ENCODE measurements at places on chromosomes 1 and 21.
A peak's percentile ranks its signal among the peaks of the same experiment; 100 is the strongest.

DNA sequence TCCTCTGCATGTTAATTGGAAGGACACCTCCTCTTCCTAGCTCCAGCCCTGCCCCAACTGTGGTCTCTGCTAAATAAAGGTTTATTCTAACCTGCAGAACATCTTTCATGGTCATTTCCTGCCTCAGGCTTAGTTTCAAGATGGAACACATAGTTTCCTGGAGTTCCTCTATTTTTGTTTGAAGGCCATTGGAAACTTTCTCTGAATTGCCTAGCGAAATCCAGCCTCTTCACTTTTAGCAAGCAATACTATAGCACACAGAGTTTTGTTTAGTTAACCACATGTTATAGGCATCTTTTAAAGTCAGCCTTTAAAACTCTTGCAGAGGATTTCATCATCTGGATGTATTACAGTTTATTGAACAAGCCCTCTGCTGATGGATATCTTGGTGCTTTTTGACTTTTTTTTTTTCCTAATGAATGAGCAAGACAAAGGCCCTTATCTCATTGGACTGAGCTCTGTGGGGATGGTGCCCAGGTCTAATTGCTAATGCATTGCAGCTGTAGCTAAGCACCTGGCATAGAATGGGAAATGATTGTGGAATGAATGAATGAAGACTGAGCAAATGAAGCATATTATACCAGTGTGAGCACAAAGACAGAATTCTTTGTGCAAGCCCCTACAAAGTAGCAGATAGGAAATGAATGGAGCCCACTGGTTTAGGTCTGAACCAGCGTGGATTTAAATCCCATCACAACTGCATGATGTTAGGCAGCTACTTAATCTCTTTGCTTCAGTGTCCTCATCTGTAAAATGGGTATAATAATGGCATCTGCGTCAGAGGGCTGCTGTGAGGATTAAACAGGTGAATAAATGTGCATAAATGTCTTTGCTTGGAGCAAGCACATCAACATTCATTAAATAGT is 641 bp upstream of the CFAP107 start:
- DNase-seq, result no peak

- no peak for DNase-seq
Observed at GRCh38 chr1:210786546-210786945, 347.4 kb downstream of the KCNH1 start.

DNA sequence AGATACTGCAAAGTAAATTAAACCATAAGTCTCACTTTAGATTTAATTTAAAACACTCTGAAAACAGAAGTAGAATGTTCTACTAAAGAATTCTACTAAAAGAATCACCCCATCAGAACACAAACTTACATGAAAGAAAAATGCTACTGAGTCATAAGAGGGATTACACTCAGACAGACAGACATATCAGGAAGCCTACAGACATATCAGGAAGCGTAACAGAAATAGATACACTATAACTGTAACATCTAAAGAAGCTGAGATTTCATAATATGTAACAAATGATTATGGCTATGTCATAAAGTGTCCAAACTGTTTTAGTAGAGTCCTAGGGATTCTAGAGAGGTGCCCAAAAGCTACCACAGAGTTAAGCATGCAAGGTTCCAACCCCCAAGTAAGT is 23.9 kb downstream of the FOXJ3 start:
- DNase-seq, result no peak

DNA sequence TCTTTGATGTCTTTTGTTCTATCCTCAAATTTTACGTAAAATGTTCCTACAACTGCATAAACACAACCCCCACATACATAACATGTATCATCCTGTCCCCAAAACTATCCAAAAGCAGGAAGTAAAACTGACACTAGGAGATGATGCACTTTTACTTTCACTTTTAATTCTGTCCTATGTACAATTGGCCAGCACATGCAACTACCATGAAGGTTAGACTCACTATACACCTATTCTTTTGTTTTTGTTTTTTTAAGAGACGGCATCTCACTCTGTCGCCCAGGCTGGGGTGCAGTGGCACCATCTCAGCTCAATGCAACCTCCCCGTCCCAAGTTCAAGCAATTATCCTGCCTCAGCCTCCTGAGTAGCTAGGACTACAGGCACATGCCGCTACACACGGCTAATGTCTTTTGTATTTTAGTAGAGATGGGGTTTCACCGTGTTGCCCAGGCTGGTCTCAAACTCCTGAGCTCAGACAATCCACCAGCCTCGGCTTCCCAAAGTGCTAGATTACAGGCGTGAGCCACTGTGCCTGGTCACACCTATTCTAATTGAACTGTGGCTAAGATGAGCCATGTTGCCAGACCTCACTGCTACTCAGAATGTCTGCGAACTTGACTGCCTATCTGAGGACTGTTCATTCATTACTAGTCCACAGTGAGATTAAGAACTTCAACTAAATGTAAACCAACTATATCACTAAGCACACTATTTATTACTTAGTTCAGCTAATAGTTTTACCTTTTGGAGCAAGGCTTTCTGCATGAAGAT is 48.0 kb downstream of the TOR3A start:
- no peak for DNase-seq

GRCh38 chr1:64745986-64746940 is 1.4 kb downstream of the RAVER2 start:
- DNase-seq, result no peak

- DNase-seq, result peak; percentile 14
Observed at GRCh38 chr1:1085171-1085841, 11.2 kb upstream of the RNF223 start.

GRCh38 chr21:38637161-38637560 is 138.9 kb upstream of the ERG start:
- DNase-seq, result no peak

DNA sequence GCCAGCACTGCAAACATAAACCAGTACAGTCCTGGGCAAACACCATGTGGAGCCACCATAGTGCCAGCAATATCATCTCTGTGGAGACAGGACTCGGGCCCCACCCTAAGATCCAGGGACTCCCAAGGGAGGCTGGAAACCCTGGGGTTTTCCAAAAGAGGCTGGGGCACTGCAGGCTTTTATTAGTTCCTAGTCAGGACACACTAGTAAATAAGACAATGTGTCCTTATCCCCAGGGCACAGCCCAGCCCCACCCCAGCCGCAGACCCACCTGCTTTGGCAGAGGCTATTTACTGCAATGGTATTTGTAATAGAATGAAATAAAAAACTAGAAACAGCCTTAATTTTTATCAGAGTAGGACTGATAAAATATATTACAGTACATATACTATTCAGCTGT is 486 bp upstream of the GJB3 start:
- DNase-seq, result no peak

DNA sequence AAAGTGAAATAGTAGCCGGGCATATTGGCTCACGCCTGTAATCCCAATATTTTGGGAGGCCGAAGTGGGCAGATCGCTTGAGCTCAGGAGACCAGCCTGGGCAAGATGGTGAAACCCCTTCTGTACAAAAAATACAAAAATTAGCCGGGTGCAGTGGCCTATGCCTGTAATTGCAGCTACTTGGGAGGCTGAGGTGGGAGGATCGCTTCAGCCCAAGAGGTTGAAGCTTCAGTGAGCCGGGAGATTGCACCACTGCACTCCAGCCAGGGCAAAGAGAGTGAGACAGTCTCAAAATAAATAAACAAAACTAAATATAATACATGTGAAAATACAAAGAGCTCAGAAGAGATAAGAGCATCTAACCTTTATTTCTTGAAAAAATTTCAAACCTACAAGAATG is 2.3 kb upstream of the MSTO1 start:
- no peak for DNase-seq

GRCh38 chr1:65940126-65940525 is 147.4 kb downstream of the PDE4B start:
- DNase-seq, result no peak

- no peak for DNase-seq
Observed at GRCh38 chr1:154971341-154971998, 923 bp upstream of the SHC1 start.

- DNase-seq, result no peak
Observed at GRCh38 chr1:17955302-17956285, 152.0 kb upstream of the IGSF21 start.

DNA sequence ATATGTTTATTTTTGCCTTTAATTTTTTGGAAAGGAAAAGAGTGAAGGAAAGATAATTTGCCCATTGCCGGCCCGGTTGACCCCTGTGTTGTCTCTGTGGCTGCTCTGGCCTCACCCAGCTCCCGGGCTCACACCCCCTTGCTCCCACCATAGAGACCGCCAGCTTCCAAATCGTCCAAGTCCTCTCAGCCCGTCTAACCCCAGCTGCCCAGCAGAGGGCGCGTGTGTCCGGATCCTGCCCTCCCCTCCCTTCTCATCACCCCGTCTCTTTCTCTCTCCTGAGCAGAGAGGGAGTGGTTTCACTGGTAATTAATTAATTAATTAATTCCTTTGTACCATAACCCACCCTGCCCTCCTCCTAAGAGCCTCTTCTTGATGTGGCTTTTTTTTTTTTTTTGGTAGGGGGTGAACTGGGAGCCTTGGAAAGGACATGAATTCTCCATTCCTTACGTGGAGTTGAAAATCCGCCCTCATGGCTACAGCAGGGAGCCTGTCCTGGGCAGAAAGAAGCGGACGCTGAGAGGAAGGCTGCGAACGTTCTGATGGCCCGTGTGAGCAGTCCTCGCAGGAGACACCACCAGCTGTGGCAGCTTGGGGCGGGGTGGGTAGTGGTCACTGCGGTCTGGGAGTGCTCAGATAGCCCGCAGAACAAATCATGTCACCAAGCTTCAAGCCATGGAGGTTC is 45.9 kb downstream of the KIAA0040 start:
- DNase-seq, result peak; percentile 63

DNA sequence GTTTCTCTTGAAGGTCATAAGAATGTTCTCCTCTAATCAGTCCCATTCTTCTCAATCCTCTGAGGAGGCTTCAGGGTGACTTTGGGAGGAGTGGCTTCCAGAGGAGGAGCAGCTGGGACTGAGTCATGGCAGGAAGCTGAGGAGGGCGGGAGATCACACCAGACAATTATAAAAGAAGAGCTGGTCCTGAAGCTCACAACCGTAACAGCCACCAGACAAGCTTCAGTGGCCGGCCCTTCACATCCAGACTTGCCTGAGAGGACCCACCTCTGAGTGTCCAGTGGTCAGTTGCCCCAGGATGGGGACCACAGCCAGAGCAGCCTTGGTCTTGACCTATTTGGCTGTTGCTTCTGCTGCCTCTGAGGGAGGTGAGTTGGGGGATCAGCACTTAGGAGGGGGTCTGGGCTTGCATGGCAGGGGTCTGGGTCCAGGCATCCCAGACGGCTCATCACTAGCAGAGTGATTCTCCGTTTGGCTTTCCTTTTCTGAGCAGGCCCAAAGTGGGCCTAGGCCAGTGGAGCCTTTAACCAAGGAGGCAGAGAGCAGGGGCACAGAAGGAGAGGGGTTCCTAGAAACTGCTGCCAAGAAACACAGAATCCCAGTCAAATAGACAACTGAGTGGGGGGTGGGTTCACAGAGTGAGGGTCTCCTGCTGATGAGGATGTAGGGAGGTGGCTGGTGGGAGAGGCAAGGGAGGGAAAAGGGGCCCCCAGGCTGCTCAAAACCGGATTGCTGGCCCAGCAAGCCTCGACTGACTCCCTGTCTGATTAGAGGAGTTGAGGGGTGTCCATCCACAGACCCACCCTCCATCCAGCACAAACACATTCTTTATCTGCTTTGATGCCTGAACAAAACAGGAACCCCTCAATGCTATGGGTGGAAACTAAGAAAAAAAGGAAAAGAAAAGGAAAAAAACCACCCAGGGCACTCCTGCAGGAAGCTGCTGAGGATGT is at the start of gene ECM1:
Gene ECM1, plus strand, starts transcription at position 198 of the 953 bp plus-strand sequence. Its CDS starts 101 bp downstream, at position 299.
- DNase-seq, result no peak

DNA sequence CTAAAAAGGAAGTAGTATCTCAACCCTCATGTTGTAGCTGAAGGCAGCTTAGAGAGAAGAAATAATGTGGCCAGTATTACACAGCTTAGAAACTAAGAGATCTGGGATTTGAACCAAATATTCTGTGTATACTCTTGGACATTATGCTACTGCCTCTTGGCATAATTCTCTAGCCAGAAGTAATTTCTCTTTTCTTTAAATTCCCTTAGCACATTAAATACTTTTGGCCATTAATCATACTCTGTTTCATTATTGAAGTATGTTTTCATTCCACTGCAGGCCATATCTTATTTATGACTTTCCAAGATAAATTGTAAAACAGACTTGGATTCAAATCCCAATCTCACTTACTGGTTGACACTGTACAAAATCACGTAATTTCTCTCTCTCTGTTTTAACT is 181.3 kb upstream of the SPAG17 start:
- no peak for DNase-seq

GRCh38 chr1:46148318-46148717 is 15.9 kb upstream of the PIK3R3 start:
- no peak for DNase-seq

- DNase-seq, result no peak
Observed at GRCh38 chr1:76238094-76238628, 163.6 kb downstream of the ST6GALNAC3 start.

GRCh38 chr21:44458971-44459711 is 3.8 kb downstream of the LRRC3 start:
- DNase-seq, result no peak

DNA sequence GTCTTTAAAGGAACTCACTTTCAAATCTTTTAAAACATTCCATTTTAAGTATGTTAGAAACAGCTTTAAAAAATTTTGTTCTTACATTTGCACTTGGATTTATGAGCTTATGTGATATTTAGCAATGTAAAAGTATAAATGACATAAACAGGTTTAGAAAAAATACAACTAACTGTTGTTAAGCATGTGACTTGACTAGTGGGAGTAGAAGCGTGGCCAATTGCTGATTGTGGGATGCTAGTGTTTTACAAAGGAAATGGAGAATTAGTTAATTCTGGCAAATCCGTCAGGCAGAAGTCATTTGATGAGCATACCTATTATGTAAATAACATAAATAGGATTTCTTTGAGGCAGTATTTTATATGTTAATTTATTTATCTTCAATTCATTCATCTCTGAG is 175.8 kb downstream of the ADGRL2 start:
- no peak for DNase-seq

DNA sequence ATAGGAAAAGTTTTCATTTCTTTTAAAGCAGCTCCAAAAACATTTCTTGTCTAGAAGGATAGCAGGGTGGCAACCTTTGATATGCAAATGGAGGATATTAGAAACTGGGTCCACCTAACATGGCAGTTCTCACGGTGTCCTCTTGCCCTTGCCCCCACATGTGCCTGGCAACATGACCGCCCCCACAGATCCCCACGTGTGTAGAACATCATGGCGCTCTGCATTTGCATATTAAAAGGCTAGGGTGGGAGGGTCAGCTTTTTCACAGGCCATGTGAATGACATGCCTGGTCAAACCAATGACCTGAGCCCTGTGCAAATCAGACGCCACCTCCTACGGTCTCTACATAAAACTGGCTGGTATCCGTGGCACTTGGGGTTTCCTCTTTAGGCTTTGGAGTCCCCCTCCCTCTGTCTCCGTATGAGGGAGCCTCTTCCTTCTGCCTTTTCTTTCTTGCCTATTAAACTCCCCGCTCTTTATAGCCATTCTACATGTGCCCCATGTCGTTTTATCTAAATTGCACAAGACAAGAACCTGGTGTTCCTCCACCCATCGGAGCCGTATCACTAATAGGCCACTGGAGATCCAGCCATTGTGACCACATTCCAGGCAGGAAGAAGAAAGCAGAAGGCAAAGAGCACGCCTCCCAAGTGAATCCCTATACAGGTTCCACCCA is 71.3 kb downstream of the WDR4 start:
- no peak for DNase-seq

Data from activated B cell treated with CpG ODN at 0.5 μM for 24 hours (primary cell).